ENCODE measurements at places on chromosomes 4 and X.
A peak's percentile ranks its signal among the peaks of the same experiment; 100 is the strongest.

- DNase-seq = peak; percentile 53
Observed at GRCh38 chr4:54683616-54684346, 26.0 kb downstream of the KIT start.

- no peak for DNase-seq
Observed at GRCh38 chrX:33273535-33273934, 62.2 kb upstream of the DMD start.

GRCh38 chr4:18109676-18110075 lies 88.1 kb upstream of the LCORL start:
- DNase-seq = no peak

DNA sequence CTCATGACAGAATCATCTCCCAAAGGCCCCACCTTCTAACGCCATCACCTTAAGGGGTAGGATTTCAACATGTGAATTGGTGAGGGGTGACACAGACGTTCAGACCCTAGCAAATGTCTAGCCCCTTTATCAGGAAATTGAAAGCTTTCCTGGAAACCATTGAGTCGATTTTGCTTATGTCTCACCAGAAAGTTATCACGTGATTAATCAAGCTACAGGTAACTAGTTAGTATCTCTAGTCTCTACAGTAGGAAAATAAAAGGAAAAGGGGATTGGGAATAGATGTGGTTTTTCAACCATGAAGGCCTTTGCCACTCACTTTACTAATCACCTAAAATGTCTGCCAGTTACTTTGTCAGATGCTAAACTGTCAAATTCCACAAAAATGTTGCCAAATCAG lies 1133.0 kb downstream of the PDHA2 start:
- no peak for DNase-seq

GRCh38 chr4:62199291-62199810 lies 999.2 kb downstream of the ADGRL3 start:
- no peak for DNase-seq

DNA sequence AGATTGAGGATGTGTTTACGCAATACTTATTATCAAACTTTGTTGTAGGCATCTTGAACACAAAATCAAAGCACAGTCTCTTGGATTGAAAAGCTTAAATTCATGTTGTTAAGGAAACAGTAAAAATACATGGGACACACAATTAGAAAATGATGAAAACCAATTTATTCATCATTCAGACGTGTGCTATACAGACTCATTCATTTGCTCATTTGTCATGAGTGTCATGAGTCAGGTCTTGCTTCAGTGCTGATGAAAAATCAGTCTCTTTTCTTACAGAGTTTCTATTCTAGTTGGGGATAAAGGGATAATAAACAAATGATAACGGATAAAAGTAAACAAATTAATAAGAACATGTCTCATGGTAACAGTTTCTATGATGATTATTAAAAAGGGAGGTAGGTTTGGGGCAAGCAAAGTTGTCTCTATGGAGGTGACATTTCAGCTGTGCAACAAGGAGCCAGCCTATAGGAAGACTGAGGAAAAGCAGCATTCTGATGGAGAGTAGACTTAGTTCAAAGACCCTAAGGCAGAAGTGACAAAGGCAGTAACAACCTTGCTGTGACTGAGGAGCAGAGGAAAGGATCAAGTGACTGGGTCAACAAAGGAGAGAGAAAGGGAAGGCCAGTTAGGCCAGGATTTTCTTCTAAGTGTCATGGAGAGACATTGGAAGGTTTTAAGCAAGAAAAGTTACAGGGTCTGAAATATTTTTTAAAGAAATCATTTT lies 224.0 kb upstream of the HHIP start:
- no peak for DNase-seq

DNA sequence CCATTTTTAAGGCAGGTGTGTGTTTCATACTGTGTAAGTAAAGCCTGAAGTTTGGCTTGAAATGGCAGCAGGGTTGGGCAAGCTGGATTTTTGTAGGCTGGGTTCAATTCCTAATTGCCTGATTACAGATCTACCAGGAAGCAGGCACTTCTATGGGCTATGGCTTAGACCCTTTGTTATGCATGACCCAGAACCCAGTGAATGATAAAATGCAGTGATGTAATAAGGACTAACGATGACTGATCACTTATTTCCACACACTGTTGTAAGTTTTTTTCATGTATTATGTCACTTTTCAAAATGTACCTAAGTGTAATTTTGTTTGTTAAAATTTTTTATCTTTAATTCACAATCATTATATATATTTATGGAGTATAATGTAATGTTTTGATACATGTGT lies 8.6 kb downstream of the LANCL3 start:
- no peak for DNase-seq

GRCh38 chr4:52103319-52103718 lies 52.2 kb downstream of the SPATA18 start:
- peak; percentile 31 for DNase-seq

DNA sequence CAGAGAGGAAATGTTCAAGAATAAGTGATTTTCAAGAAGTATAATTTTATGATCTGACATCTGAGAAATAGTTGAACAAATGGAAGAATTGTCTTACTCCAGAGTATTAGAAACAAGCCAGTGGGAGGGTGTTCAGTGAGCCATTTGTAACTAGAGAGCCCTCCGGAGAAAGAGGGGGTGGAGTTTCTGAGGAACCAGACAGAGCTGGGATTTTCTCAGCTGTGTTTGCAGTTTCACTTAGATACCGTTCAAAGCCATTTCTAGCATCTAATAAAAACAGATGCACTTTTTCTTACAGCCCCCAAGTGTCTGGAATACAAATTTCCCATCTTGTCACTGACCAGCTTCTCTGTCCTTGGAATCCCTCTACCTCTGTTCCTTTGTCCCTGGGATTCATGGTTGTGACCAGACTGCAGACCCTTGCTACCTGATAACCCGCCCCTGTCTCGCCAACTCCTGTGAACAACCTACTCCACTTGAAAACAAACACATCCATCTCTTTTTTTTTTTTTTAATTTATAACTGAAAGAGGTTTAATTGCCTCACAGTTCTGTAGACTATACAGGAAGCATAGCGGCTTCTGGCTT lies 132.8 kb upstream of the KLF3 start:
- peak; percentile 26 for DNase-seq

DNA sequence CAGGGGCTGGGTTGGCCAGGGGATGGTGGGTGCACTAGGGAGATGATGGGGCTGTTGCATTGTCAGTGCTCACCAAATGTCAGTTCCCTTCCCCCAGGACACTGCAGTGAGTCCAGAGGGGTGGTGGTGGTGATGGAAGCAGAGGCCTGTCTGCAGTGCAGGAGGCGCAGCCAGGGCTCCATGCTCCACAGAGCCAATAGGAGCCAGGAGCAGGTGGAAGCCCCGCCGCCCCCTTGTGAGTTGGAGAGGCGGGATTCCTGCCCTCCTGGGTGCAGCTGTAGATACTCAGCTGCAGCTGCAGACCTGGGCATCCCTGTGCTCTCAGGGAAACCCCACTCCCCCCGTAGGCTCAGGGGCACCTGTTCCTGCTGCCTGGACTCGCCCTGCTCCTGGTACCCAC lies 284.7 kb downstream of the EVC2 start:
- DNase-seq = no peak

GRCh38 chrX:70132224-70132623 lies 1.0 kb upstream of the IGBP1 start:
- DNase-seq = no peak

GRCh38 chr4:15771216-15772058 lies 6.7 kb upstream of the CD38 start:
- DNase-seq = no peak

GRCh38 chrX:28848707-28849106 lies 261.5 kb downstream of the IL1RAPL1 start:
- no peak for DNase-seq

GRCh38 chr4:150962245-150962644 lies 52.8 kb downstream of the LRBA start:
- DNase-seq = no peak

DNA sequence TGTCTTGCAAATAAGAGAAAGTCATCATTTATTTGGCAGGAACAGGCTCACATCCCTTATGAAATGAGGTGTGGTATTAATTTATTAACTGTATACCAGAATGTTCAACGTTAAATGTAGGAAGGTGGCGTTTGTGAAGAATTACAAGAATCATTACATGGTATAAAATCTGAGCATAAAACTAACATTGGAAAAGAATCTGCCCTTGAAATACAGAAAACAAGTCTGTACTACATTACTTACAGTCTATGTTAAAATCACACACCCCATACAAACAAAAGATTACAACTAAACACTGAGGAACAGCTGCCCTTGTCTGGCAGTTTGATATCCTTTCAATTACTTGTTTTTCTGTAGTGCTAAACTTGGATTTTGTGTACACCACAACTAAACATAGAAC lies 131.1 kb downstream of the DCHS2 start:
- DNase-seq = no peak

DNA sequence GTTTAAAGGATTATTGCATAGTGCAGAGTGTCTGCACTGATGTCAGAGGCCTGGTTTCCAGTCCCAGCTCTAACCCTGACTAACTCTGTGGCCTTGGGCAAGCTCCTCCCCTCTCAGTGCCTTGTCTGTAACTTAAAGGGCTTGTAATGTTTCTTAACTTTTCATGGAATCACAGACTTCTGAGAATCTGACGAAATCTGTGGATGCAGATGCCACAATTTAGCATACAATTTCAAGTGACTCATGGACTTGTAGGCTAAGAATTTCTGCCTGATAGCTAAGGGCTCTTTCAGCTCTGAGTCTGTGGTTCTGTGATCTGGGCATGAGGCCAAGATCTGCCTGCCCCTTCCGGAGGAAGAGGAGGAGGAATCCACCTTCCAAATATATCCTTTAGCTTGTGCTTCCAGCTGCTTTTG lies 236.9 kb downstream of the AR start:
- peak; percentile 68 for DNase-seq

GRCh38 chrX:111869639-111870034 lies 6.3 kb upstream of the TRPC5OS start:
- DNase-seq = peak; percentile 54

GRCh38 chrX:133314281-133314680 lies 96.1 kb upstream of the TFDP3 start:
- no peak for DNase-seq

DNA sequence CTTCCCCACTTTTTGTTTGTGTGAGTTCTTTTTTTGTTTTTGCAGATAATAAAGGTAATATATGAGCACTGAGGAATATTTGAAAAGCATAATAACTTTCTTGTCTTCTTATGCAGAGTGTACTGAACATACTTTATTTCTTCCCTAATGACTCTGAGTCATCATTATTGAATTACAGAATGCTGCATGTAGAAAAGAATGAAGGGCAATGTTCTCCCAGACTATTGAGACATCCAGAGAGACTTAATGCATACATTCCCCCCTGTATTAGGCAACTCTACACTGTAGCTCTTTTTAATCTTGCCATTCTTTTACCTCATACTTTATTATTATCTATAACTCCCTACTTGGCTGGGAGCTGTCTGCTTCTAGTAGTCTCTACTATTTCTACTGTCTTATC lies 240.5 kb upstream of the ANKRD50 start:
- DNase-seq = peak; percentile 59

DNA sequence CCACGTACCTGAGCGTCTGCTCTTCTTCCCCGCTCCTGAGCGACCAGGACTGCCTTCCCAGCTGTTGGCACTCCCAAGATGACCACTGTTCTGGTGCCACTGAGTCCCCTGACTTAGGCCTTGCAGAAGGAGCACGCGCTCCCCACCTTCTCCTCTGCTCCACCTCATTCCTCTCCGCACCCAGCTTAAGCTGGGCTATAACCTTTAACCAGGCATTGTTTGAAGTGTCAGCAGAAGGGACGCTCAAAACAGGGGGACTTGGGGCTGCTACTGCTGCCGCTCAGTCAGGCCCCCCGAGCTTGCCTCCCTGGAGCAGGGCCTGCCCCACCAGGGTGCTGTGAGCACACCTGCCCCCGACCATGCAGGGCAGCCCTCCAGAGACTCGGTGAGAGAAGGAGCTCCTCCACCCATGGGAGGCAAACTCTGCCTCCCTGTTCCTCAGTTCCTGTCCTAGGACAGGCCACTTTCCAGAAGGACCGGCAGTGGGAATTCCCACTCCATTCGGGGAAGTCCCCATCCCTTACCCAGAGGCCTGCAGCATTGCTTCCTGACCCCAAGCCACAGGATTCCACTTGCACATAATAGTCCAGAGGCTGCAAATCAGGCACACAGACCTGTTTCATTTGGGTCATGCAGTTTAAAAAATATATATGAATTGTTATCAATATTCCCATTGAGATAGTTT lies 99.7 kb upstream of the ENPP6 start:
- no peak for DNase-seq

DNA sequence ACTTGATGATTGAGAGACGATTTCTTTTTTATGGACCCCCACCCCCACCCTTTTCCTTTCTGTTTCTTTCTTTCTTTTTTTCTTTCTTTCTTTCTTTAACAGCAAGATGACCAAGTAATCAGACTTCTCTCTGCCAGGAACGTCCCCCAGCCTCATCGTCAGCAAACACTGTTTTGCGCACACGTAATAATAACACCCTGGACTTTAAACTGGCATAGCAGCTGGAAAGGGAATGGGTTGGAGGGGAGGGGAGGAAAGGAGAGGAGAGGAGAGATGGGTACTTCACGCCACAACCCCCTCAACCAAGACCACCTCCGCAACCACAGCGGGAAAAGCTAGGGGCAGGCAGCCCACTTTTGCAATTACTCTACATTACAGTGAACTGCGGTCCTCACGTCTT lies 1.1 kb downstream of the GABRA2 start:
- DNase-seq = no peak

GRCh38 chrX:153190381-153190780 lies 11.3 kb downstream of the MAGEA1 start:
- no peak for DNase-seq

DNA sequence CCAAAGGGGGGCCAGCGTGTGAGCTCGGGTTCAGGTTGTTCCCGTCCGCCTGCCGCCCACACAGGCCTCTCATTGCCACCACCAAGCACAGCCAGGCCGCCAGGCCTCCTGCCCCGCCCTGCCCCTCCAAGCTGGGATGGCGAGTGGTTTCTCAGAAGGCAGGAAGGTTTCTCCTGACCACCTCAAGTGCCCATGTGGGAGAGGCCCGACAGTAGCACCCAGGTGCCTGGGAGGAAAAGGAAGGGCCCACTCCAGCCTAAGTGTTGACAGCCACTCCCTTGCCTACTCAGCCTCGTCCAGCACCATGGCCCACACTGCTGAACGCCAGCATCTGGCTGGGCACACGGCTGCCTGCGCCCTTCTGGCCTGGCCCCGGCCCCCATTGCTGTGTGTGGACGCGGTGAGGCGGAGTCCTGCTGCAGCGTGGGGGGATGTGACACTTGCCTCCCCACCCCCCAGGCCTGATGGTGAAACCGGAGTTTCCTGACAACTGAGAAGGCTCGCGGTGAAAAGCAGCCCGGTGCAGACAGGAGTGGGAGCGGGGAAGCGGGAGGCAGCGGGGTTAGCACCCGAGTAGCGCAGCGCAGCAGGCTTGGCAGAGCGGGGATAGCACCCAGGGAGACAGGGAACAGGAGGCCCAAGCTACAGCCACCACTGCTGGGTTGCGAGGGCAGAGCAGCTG lies 19.2 kb downstream of the FLNA start:
- DNase-seq = no peak

- no peak for DNase-seq
Observed at GRCh38 chr4:82225030-82225429, 148.8 kb downstream of the HNRNPD start.

DNA sequence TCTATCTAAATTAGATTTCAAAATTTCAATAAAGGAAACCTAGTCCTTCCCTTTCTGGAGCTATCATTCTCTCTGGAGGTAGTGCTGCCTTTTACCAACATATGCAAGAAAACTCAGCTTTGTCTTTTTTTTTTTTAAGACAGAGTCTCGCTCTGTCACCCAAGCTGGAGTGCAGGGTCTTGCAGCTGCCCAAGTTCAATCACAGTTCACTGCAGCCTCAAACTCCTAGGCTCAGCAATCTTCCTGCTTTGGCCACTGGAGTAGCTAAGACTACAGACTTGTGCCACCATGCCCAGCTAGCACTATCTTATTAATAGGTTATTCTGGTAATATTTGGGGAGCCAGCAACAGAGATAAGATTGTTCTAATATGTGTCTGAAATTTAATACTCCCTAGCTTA lies 12.3 kb downstream of the AASDH start:
- DNase-seq = no peak
